Caudate nucleus (tissue), 63 donors: ENCODE measurements at places on chromosomes 2 and 18.

GRCh38 chr2:46716927-46717326 is 198.7 kb downstream of the MCFD2 start:
- no peak for DNase-seq

- no peak for DNase-seq
These were observed 4.9 kb upstream of the STK11IP start for GRCh38 chr2:219592736-219593135.

- DNase-seq, result no peak
These were observed 287.2 kb downstream of the RDH14 start for GRCh38 chr2:18273205-18273604.

GRCh38 chr2:205686056-205686782 is 3.9 kb downstream of the NRP2 start:
- DNase-seq, result no peak

DNA sequence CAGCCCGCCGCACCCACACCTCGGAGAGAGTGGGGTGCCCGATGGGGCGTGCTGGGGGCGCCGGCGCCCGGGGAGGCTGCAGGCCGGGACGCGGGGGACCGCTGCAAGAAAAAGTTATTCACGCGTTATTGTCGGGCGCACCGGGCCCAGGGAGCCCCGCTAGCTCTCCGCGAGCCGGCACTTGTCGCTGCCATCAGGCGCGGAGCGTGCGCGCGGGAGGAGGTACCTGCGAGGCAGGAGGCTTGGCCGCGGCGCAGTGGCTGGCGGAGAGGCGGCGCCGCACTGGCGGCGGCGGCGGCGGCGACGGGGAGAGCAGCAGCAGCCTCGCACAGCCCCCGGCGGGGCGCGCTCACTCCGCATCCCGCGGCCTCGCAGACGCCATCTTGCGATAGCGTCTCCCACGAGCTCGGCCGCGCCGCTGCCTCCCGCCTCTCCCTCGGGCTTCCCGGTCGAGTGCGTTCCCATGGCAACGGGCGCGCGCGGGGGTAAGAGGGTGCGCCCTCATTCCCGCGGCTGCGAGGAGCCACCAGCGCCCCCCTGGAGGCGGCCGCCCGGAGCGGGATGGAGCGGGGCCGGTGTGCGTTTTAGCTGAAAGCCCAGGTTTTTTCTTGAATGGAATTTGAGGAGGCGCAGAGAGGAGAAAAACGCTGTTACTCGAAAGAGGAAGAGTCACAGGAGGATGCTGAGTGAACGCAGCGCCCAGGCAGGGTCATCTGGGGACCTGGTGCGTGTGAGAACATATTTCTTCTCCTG is at the start of gene CHN1:
Gene CHN1 (minus strand): TSS at position 402 of the 753 bp plus-strand sequence. CDS start 469 bp downstream, outside the sequence.
- peak; percentile 70 for DNase-seq

- no peak for DNase-seq
These were observed 92.3 kb upstream of the PKDCC start for GRCh38 chr2:41955316-41956043.

- no peak for DNase-seq
These were observed 1033.5 kb upstream of the TMEFF2 start for GRCh38 chr2:193228276-193228675.

DNA sequence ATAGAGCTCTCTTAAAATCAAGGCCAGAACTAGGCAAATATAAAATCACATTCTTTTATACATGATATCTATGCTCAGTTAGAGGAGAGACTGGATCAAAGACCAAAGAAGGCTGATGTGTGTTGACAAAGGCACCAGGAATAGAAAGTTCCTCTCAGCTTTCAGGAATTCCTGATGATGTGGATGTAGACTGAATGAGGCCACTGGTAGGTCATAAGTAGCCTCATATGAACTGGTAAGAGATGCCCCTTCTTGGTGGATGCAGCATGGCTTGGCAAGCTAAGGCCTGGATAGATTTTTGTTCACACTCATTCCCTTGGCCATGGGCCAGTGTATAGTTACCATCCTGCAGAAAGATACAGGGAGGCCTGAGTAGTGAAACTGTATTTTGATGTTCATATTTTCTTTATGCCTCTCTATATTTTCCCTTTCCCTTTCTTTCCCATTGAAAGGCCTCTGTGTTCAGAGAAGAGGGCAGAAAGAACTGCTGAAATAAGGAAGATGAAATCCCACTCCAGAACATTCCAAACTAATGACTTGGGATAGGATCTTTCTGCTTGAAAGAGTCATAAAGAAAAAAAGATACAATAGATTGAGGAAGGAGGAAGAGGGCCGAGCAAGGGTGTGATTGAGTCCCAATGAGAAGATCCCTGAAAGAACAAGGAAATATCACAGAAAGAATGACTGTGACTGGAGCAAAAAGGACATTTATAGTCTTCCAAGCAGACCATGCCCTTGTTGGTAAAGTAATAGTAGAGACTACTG is 2182.7 kb upstream of the PIK3C3 start:
- DNase-seq, result no peak

- no peak for DNase-seq
These were observed 21.9 kb downstream of the ELAC1 start for GRCh38 chr18:50989711-50990110.

- no peak for DNase-seq
These were observed 681 bp upstream of the NRP2 start for GRCh38 chr2:205681401-205682238.

- DNase-seq, result no peak
These were observed 60.6 kb downstream of the FMNL2 start for GRCh38 chr2:152395572-152395971.

DNA sequence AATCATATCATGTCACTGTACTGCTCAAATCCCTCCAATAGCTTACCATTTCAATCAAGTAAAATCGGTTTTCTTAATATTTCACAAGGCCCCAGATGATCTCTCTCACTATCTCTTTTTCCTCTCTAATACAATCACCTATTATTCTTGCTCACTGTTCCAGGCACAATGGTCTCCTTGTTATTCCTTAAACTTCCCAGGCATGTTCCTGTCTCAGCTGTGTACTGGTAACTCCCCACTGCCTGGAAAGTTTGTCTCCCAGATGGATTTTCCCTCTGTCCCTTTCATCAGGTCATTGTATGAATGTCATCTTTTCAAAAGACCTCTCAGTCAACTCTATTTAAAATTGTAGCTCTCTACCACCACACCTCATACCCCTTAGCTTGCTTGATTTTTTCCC is 30.7 kb upstream of the FANCL start:
- no peak for DNase-seq

DNA sequence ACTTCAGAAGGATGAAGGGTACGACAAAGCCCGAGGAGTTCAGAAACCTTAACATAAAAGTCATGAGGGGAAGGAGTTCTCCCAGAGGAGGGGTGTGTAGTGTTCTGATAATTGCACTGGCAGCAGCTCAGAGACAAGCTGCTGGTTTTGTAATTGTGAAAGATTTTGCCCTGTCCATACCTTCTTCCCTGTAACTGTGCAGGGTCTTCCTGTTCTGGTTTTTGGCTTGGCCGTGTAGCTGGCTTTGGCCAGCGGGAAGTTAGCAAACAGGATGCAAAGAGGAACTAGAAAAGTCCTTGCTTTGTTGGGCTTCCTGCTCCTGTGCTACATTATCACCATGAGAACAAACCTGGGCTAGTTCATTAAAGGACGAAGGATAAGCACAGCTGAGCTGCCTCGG is 160.8 kb downstream of the LPIN1 start:
- no peak for DNase-seq

DNA sequence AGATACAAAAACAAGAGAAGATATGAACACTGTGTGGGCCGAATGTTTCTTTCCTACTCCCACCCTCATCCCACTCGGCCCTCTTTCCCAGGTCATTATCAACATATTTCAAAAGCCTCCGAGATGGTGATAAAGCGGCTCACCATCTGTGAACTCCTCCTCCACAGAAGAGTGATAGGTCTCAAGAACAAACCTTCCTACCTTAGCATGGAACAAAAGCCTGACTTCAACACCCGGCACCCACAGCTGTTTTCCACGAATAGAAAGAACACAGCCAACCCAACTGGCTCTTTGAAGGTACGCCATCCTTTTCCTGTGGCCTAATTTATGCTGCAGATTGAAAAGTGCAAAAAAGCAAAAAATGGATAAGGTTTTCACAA is 28.8 kb downstream of the BCL2 start:
- no peak for DNase-seq

DNA sequence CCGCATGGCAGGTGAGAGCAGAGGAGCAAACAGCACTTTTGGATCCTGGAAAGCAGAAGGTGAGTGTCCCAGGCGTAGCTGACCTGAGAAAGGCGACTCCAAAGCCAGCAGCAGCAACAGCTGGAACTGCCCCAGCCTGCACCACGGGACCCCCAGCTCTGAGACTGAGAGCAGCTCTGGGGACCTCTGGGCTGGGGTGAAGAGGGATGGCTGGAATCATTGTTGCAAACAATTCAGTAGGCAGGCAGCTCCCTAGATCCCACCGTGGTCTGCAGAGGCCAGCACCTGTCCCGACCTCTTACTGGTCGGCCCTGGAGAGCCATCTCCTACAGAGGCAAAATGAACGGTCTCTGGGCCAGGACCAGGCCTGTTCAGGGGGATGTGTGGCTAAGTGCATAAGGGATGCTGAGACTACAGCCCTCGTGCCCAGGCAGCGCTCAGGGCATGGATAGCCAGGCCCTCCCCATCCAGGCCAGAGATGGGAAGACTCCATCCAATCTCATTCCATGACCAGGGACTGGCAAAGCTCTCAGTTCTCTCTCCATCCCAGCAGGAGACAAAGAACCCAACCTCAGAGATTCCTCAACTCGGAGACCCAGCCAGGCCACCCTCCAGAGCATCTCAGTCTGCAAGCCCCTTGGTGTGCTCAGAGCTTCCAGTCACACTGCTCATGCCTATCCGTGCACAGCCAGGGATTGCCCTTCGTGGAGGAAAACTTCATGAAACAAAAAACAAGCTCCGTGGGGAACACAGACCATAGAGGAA is 38.2 kb upstream of the ALPP start:
- no peak for DNase-seq

DNA sequence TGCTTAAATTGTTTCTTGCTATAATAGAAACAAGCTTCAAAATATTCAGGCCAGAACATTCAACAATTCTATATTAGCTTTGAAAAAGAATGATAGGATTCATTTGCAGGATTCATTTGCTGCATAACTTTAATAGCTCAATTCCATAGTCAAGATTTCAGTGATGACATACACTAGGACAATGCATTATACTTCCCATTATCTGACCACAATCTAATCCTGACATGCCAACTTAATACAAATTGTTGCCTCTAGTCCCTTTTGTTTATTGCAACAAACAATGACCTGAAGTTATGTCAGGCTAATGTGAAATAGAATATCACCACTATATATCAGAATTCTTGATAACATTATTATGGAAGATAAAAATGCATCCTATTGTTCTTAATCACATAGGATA is 169.4 kb downstream of the DNAH7 start:
- no peak for DNase-seq

GRCh38 chr18:34837769-34838272 is 127.7 kb downstream of the DTNA start:
- no peak for DNase-seq

DNA sequence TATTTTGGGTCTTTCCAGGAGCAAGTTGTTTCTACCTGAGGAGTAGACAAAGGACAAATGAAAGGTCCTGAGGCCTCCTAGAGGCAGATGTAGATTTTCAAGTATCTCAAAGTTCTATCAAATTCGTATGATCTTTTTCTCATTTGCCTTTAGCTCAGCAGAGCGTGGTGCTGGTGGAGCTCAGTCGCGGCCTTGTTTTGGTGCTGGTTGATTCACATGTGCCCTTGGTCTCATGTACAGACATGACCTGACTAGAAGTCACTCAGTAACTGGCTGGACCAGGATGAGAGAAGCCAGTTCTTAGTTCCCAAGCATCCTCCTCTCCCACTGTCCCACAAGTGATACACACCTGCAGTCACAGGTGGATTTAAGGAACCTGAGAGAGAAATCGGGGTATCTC is 264.0 kb downstream of the PRKCE start:
- DNase-seq, result no peak

- no peak for DNase-seq
These were observed 20.5 kb downstream of the THAP4 start for GRCh38 chr2:241616168-241617125.

GRCh38 chr2:44548221-44549098 is 186.7 kb downstream of the CAMKMT start:
- DNase-seq, result no peak

DNA sequence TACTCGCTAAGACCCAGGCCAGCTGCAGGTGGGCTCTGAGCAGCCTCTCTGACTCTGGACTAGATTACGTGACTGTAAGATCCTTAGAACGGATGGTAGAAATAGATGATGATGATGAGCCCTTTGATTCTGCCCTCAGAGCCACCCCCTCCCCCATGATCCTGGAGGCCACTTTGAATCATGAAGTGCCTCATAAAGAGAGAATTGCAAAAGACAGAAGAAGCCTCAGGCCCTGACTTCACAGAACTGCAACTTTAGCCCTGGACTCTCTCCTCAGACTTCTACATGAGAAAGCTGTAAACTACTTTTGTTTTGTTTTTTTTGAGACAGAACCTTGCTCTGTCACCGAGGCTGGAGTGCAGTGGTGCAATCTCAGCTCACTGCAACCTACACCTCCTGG is 15.4 kb upstream of the TET3 start:
- no peak for DNase-seq

DNA sequence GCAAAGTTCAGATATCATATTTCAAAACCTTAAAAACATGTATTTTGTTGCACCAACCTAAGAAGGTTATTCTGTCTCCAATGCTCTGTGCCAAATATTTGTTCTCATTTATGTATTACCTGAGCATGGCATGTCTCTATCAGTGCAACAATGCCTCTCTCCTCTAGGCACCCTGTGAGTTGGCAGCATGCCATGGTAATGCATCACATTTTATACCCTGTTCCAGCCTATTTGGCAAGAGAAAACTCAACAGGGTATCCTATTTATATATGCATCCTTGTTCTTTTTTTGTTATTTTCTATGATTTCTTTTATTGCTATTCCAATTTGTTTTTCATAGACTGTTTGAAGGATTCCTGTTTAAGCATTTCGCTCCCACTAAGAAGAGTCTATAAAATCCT is 126.3 kb upstream of the NRXN1 start:
- DNase-seq, result no peak

- DNase-seq, result no peak
These were observed 11.2 kb upstream of the SCYGR5 start for GRCh38 chr2:227655454-227655853.

GRCh38 chr2:71417300-71418202 is 35.8 kb upstream of the DYSF start:
- no peak for DNase-seq

DNA sequence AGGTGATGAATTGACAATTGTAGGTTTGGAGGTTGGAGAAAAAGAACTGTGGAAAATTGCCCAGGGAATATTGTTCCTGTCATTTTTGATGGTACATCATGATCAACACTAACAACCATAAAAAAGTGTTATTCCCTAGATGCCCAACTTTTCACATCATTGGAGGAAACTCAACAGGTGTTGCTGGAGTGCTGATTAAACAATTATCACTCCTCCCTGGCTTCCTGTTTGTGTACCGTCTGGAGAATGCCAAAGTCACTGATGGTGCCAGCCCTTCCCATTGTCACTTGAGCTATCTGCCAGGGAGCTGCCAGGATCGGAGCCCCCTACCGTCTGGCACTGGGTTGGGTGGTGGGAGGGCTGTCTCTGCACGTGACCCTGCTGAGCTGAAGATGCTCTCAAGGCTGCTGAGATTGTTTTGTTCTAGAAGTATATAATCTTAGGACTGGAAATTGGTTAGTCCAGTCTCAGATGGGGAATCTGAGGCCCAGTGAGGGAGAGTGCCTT is 156.9 kb downstream of the PRKCE start:
- no peak for DNase-seq

- no peak for DNase-seq
These were observed 1.6 kb downstream of the TSHZ1 start for GRCh38 chr18:75211953-75212750.

- DNase-seq, result no peak
These were observed 24.2 kb downstream of the TNS1 start for GRCh38 chr2:217978536-217979150.
